ENCODE measurements at places on chromosomes 3 and 15.

- no peak for DNase-seq
Measured at GRCh38 chr3:11661052-11661656, 17.4 kb upstream of the VGLL4 start.

GRCh38 chr15:100928632-100929280 lies 9.6 kb downstream of the LRRK1 start:
- DNase-seq, result no peak

GRCh38 chr15:66007663-66008262 lies 138.5 kb downstream of the RAB11A start:
- DNase-seq, result no peak

GRCh38 chr15:64324165-64324877 lies 31.7 kb downstream of the CSNK1G1 start:
- DNase-seq, result no peak

- no peak for DNase-seq
Measured at GRCh38 chr15:62150445-62150844, 14.6 kb downstream of the C2CD4B start.

GRCh38 chr15:65994832-65995231 lies 125.5 kb downstream of the RAB11A start:
- DNase-seq, result no peak

DNA sequence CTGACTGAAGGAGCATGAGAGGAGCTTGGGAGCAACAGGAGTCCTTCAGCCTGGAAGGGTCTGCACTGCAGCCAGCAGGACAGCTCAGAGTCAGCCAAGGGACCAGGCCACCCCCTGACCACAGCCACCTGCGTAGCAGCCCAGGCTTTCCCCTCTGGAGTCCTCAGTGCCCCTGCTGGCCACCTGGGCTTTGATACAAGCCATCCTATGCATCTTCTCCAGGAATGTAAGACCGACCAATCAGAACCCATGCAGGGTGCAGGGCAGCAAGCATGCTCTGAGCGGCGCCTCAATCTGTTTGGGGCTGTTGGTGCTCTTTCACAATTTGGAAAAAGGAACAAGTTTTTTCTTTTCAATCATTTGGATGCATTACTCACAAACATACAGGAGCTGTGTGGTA lies 52.0 kb downstream of the DZIP1L start:
- DNase-seq, result no peak

DNA sequence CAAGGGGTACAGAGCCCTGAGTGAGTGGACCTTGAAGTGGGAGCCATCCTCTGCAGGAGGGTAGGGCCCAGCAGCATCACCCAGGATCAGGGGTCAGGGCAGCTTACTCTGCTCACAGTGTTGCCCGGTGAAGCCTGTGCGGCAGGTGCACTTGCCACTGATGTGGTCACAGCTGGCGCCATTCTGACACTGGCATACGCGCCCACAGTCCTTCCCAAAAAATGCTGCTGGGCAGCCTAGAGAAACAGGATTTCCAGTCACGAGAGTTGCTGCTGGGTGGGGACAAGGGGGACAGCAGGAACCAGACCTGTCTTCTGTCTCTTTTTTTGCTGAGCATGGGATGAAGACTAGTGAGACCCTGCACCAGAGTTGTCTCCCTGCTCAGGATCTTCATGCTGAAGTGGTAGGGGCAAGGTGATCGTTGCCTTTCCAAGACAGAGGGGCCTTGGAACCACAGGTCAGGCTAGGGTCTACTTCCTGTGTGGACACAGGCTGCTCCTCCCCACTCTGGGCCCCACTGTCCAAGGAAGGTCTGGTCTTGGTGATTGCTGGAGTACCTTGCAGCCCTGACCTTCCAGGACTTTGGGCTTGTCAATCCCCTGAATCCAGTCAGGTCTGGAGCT lies 46.9 kb downstream of the RAB11A start:
- DNase-seq, result no peak

DNA sequence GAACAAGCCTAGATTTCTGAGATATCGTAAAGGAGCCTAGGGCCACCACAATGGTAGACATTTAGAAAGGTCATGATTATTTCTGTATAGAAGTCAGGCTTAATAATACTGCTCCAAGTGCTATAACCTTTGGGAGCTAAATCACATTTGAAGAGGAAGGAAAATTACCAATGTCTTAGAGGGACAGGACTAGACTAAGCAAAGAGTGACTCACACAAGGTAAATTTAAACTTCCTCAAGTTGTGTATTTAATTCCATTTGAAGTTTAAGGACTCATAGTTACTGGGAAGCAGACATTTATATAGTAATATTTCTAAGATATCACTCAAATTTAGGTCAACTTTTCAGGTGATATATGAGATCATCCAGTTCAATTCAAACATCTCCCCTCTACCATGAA lies 227.6 kb upstream of the MME start:
- DNase-seq, result no peak

DNA sequence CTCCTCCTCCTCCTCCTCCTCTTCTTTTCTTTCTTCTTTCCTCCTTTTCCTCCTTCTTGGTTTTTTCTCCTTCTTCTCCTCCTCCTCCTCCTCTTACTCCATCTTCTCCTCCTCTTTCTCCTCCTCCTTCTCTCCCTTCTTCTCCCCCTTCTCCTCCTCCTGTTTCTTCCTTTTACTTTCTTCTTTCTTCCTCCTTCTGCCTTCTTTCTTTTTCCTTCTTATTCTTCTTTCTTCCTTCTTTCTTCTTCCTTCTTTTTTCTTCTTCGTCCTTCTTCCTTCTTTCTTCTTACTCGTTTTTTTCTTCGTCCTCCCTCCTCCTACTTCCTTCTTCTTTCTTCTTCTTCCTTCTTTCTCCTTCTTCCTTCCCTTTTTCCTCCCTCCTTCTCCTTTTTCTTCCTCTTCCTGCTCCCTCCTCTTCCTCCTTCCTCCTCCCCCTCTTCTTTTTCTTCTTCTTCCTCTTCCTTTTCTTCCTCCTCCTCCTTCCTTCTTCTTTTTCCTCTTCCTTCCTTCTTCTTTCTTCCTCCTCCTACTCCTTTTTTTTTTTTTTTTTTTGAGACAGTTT lies 92.1 kb downstream of the SLMAP start:
- no peak for DNase-seq

Measured in T-helper 17 cell (primary cell).